Stimulated activated CD4-positive, alpha-beta T cell treated with anti-CD3 and anti-CD28 coated beads, TNF-alpha, amount 100 ng/mL, for 24 hours (primary cell): ENCODE measurements at places on chromosomes 4 and X.

- DNase-seq: no peak
Measured at GRCh38 chr4:127362686-127363085, 270.1 kb upstream of the INTU start.

- DNase-seq: no peak
Measured at GRCh38 chr4:147791865-147792264, 60.0 kb downstream of the ARHGAP10 start.

DNA sequence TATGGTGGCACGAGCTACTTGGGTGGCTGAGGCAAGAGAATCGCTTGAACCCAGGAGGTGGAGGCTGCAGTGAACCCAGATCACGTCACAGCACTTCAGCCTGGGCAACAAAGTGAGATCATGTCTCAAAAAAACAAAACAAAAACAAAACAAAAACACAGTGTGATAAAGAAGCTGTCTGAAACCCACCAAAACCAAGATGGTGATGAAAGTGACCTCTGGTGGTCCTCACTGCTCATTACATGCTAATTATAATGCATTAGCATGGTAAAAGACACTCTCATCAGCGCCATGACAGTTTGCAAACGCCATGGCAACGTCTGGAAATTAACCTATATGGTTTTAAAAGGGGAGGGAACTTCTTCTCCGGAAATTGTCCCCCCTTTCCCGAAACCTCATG is 29.4 kb upstream of the OPHN1 start:
- peak; percentile 5 for DNase-seq

DNA sequence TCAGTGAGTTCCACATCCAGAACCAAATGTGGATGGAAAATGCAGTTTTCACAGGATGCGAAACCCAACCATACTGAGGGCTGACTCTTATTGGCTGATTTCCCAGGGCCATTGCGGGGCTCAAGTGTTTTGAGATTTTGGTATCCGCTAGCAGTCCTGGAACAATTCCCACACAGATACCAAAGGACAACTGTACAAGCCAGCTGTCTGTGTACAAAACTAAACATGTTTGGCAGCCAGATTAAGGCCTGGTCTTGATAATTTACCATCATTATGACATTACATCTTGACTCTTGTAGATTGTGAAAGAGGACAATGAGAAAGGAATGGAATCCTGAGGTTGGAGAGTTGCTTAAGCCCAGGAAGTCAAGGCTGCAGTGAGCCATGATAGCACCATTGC is 121.9 kb downstream of the DKK2 start:
- DNase-seq: no peak

DNA sequence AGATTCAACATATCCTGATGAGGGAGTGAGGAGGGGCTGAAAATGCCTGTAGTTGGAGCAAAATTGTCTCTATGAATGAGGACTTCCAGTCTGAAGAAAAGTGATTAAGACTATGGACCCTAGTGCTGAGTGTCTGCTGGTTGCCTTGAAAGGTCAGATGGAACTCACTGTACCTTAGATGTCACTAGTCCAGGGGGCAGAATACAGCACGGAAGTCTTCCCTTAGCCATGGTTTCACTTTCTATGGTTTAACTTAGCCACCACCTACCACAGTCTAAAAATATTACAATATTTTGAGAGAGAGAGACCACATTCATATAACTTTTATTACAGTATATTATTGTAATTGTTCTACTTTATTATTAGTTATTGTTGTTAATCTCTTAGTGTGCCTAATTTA is 223.1 kb downstream of the FMR1NB start:
- DNase-seq: no peak

- DNase-seq: no peak
Measured at GRCh38 chr4:182825786-182826185, 91.4 kb downstream of the DCTD start.

DNA sequence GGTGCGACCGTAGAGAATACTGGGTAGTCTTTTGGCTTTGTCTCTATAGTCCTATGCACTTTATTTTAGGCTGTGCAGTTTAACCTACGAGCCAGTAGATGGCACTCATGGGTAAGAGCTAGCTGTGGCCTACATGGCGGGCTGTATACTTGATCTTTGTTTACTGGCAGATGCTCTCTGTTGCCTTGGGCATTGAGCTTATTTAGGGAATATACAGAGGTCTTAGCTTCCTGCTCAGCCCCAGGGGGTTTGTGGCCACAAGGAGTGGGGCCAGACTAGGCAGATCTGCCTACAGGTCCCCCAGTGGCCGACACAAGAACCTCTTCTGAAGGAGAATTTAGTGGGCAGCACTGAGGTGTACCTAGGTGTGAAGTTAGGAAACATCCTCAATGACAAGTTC is 227.6 kb upstream of the HDX start:
- no peak for DNase-seq

DNA sequence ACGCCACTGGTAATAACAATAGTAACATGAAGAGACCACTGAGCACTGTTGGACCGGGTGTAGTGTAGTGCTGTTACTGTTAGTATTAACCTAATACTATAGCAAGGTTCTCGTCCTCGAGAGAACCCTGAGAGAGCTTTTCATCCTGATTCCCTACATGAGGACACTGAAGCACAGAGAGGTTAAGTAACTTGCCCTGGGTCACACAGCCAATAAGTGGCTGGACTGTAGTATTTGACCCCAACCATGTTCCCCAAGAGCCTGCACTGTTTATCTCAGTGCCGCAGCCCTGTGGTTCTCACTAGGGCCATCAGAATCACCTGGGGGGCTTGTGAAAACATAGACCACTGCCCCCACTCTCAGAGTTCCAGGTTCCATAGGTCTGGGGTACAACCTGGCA is 10.4 kb downstream of the SCML1 start:
- no peak for DNase-seq

DNA sequence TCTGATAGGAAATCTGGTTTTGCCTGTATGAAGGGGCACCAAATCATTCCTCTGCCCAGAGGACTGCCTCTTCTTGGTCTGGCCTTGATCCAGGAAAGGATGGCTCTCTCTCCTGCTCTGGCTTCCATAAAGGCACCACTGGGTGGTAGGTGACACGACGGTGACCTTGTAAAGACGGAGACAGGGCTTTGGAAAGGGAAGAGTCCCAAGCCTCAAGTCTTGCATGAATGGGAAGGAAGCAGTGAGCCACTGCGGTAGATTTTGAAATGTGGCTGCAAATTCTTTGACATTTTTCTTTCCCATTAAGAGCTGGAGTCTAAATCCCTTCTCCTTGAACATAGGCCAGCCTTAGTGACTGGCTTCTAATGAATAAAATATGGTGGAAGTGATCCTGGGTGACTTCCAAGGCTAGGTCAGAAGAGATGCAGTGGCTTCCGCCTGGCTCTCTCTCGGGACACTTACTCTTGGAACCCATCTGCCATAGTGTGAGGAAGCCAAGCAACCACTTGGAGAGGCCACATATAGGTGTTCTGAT is 347.4 kb downstream of the BCOR start:
- DNase-seq: no peak

GRCh38 chrX:69152417-69152841 is 12.8 kb downstream of the PJA1 start:
- no peak for DNase-seq

DNA sequence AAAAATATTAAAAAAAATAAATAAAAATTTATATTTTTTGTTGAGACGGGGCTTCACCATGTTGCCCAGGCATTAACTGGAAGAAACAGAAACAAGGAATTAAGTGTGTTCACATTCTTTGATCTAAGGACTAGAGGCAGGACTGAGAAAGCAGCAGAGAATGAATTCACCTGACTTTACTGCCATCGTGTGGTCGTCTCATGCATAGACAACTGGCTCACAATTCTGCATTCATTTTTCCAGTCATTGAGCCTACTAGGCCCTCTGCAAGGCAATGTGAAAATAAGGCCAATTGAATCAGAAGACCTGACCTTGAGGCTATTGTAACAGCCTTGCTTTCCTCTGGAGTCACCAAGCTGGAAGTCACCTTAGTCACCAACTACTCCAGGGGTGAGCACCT is 37.4 kb downstream of the LHFPL1 start:
- no peak for DNase-seq

DNA sequence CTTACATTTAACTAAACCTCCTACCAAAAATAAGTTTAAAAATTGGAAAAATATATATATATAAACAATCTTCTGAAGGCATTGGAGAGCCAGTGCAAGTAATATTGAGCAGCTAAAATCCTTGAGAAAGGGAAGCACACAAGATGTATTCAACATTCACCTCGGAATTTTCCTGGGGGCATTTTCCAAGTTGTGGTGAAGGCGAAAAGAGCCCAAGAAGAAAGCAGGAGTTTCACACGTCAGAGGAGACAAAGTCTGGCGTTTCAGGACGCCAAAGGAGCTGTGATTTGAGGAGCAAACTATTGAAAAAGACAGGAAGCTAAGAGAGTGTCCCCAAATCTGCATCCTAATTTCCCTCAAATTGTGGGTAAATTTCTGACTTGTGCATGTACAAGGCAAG is 9.1 kb upstream of the GASK1B start:
- no peak for DNase-seq

- no peak for DNase-seq
Measured at GRCh38 chr4:121765971-121766538, 1.1 kb upstream of the SMIM43 start.

GRCh38 chr4:1809754-1810502 is 16.8 kb downstream of the FGFR3 start:
- peak; percentile 46 for DNase-seq

GRCh38 chrX:105694839-105695238 is 127.5 kb upstream of the NRK start:
- no peak for DNase-seq

DNA sequence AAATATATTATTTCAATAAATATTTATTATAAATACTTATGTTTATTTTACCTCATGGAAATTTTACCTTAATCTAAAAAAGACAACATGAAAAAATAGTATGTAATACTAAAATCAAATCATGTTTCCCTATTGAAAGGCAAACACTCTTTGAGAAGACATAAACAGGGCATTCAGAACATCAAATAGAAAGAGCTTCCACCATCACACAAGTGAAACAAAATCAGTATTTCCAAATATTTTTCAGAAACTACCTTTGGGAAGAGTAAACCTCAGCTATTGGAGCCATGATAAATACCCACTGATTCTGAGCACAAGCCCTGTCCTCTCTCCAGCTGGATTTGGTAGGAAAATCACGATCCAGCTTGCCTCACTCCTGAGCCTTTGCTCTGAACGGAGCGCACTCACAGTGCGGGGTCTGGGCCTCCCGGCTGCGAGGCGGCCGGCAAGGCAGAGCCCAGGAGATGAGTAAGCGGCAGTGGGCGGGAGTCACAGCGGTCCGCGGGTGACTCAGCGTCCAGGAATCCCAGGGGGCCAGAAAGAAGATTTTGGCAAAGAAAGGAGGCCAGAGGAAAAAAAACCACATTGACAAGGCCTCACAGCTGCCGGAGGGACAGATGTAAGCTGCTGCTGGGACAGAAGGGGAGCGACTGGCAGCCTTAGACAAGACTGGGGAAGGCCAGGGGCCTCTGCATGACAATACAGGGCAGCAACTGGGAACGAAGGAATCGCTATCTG is 14.7 kb upstream of the ANXA5 start:
- DNase-seq: no peak

DNA sequence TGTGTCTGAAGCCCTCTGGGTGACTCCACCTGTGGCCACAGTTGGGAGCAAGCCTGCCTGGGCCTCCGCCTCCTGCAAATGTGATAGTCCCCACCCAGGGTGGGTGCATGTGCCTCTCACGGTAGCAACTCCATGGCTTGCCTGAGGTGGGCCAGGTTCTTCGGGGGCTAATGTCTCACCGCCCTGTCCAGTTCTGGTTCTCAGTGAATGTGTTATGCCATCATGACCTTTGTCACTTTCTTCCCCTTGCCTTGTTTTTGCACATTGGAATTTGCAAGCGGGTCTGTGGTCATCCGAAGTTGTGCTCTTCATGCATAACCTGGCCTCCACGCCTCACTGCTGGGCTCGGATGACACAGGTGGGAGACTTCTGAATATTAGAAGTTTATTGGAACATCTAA is 39.7 kb downstream of the SHROOM2 start:
- no peak for DNase-seq

DNA sequence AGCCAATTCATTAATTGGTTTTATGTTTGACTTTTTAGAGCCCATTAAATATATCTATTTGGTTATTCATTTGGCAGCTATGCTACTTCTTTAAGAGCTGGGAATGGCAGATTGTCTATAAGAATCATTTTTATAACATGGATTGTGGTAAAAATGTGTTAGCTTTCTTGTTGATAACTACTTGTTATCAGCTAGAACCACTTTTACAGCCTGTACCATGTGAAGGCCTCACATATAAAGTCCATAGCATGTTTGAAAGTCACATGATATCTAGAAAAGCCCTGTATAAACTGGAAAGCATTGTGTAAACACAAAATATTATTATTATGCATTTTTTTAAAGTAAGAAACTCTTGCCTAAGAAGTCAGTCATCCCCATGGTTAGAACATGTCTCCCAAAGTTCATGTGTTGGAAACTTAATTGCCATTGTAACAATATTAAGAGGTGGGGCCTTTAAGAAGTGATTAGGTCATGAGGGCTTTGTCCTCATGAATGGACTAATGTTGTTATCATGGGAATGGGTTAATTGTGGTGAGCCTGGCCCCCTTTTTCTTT is 110.9 kb upstream of the BMP2K start:
- no peak for DNase-seq

DNA sequence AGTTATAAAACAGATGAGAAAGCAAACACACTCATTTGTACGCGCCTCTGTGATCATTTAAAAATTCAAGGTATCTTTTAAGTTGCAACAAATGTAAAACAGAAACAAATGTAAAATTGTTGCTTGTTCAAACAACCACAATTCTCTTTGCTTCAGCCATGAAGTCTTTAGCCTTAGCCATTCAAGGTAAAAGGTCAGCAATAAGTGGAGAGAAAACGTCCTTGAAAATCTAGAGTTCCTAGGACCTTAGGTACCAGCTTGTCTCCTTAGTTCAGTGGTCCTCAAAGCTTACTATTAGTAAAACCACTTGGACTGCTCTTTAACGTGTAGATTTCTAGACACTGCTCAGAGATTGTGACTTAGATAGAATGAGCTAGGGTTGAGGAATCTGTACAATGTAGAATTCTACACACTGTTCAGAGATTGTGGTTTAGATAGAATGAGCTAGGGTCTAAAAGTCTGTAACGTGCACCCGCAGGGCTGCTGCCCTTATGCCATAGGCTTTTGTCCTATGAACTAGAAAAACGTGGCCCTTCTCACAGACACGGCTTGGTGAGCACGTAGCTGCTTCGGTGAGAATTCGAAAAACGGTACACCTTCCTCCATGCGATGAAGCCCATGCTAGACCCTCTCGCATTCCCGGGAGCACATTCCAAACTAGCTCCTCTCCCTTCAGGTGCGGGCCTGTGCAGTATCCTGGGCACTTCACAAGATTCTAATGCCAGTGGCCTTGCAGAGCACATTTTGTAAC is 1.7 kb downstream of the PLAC8 start:
- no peak for DNase-seq
